ENCODE measurements at places on chromosomes 13 and 19. TPM values are rescaled to one million over a fixed set of nuclear protein-coding genes. Genes with fewer than 3 reads are reported as not detected.

DNA sequence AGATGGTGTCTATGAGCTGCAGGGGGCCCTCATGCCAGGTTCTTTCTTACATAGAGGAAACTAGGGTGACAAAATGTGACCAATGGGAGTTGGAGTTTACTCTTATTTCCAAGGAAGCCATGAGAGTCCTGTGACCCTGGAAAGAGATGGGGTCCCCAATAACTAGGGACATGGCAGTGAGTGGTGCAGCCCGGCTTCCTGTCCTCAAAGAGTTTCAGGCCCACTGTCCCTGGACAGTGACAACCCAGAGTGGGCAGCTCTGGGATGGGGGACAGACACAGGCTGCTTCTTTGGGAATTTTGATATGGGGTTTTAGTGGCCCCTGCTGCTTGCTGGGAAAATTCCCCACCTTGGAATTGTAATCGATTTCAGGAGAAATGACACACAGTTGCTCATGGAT lies 8.4 kb upstream of the IGFL1 start:
- DNase-seq: no peak

GRCh38 chr13:83881917-83882605 lies at the start of gene SLITRK1:
Gene SLITRK1 (minus strand): TSS chr13:83882474. CDS start chr13:83881507, 967 bp downstream.
- DNase-seq: peak; percentile 9

DNA sequence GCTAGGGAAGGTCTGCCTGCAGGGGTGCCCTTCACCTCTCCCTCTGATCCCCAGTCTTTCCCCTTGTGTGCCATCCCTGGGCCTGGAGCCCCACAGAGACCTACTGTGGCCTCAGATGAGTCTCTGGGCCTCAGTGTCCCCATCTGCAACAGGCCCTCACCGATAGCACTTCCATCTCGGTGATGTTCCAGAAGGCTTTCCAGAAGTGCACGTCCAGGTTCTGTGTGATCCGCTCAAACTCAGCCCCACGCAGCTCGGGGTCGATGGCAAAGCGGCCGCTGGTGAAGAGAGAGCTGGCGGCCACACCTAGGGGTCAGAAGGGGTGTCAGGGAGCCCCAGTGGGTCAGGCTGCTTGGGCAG lies 17.7 kb upstream of the CNFN start:
- no peak for DNase-seq

DNA sequence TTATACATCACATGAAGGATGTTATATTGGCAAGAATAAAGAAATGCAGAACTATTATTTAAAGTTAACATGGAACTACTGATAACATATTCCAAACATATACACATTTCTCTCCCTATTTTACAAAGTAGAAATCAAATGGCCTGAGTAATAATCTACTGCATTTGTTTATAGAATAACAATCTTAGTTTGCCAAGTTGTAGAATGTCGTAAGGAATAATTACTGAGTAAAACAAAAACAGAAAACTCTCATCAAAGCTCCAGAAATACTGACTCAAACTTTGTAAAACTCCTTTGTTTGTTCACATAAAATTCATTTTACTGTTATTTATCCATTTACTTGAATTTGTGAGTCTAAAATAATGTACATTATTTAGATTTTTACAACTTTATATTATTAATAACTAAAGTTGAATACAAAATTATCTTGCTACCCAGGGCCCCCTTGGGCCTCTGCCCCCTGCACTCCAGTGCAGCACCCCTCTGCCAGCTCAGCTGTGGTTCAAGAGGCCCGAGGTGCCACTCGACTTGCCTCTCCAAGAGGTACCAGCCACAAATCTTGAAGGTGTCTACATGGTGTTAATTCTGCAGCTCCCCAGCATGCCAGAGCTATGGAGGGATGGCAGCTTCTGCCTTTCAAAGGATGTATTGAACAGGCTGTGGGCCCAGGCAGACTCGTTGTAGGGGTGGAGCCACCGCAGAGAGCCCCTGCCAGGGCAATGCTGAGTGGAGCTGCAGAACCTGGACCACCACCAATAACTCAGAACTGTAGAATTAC lies 2819.7 kb downstream of the PCDH9 start:
- no peak for DNase-seq

The COMMD6 gene
- total RNA-seq: 40.2 TPM

All from H4 (cell line).